ENCODE measurements at places on chromosomes 7 and 10.

DNA sequence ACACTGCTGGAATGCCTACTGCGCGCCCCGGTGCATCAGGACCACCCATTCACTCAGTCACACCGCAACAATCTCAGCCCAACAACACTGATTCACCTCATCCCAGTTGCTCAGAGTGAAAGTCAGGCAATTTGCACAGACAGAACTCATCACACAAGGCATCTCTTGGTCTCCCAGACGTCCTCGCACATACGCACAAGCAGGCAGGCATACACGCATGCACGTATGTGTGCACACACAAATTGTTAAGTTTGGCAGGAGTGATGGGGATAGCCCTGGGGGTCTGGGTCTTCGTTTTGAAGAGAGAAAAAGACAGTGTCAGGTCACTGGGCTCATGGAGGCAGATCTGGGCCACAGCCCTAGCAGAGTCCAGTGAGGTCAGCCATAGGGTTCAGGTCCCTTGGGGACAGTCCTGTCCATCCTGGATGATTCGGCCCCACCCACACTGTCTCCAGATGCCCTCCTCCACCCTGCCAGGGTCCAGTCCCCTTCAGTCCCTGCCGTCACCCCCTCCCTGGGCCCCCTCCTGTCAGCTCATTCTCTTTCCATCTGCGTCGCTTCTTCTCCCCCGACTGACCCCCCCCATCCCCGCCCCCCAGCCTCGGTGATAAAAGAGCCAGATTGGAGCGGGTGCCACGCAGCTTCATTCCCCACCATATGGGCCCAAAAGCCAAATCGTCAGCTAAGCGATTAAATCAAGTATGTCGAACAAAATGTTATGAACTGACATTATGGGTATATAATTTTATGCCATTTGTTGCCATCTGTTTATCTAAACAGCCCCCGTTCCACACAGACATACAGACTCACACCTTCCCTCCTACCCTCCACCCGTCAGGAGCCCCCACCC lies 48.5 kb upstream of the SLF2 start:
- no peak for DNase-seq

DNA sequence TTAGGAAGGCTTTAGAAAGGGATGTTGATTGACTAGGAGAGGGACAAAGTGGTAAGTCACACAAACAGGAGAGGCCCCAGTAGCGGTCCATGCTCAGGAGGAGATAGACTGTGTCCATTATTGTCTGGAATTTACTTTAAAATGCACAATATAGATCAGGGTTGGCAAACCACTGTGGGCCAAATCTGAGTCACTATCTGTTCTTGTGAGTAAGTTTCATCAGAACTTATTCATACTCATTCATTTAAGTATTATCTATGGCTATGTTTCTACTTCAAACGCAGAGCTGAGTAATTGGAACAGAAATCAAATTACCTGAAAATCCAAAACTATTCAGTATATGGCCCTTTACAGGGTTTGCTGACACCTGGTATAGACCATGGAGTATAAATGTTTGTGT lies 166.5 kb downstream of the COL28A1 start:
- no peak for DNase-seq

DNA sequence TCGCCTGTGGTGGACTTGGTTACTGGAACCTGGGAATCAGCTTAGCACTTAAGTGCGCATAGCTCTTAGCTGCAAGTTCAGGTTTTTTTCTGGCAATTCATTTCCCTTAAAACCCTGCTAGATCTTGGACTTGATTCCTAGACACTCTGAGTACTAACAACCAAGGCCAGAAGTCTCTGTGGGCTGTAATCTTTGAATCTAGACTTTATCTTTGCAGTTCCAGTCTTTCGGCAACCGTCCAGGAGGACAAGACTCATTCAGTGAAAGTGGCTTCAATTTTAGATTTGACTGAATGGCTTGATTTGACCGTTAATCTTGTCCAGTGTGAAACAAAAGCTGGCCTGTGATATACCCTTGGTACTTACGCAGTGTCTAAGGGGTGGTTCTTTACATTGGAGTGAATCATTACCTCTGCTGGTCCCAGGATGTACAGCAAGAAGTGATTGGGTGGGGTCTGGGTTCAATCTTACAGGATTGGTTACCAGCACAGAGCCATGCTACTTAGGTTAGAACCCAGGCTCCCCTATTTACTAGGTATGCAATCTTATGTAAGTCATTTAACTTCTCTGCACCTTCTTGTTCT lies 16.4 kb downstream of the PTTG1IP2 start:
- no peak for DNase-seq

GRCh38 chr7:91683823-91684222 lies 196.7 kb downstream of the MTERF1 start:
- DNase-seq: no peak

DNA sequence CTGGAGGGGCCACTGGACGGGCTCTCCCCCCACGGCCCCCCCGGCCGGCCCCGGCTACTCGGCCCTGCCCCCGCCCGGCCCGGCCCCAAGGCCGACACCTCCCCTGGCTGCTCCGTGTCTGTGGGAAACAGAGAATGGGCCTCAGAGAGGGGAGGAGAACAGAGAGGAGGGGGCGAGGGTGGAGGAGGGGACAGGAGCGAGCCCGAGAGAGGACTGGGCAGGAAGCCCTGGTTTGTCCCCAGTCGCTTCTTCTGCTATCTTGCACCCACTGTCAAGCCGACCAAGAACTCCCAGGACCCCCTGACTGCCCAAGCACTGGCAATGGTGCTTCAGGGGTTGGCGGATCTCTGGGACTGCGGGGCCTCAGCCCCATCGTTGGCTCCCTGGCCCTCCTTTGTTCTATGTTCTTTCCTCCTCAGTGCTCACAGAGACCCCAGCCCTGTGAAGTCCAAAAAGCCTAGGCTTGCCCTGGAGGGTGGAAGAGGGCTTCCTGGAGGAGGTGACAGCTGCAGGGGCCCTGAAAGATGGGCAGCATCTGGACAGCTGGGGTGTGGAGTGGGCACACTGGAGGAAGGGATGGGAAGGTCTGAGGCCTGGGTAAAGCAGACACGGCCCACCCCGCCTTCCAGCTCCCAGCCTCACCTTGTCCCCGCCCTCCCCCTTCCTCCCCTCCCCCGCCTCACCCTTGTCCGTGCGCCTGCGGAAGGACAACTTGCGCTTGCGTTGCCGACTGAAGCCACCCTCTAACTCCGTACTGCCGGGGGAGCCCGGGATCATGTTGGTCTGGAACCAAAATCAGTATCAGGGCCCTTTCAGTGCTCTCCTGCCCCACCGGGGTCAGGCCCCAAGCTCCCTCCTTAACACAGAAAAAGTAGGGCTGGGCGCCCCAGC lies 30.1 kb downstream of the KCNH2 start:
- no peak for DNase-seq

DNA sequence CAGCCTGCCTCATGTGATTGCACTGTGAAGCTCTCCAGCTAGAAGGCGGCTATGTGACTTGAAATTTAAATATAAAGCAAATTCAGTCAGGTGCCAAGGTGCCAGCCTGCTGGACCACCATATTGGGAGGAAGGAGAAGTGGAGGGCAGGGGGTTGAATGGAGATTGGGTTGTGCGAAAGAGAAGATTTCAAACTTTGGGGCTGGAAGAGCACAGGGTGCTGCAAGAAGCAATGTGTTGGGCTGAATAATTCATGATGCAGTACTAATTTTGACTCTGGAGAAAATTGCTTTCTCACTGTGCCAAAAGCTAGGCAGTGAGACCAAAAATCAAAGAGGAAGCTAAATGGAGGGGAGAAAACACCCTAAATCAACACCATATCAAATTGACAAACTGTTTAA lies 335.3 kb downstream of the NRG3 start:
- DNase-seq: no peak

GRCh38 chr7:155945670-155946325 lies 133.5 kb upstream of the SHH start:
- DNase-seq: no peak

DNA sequence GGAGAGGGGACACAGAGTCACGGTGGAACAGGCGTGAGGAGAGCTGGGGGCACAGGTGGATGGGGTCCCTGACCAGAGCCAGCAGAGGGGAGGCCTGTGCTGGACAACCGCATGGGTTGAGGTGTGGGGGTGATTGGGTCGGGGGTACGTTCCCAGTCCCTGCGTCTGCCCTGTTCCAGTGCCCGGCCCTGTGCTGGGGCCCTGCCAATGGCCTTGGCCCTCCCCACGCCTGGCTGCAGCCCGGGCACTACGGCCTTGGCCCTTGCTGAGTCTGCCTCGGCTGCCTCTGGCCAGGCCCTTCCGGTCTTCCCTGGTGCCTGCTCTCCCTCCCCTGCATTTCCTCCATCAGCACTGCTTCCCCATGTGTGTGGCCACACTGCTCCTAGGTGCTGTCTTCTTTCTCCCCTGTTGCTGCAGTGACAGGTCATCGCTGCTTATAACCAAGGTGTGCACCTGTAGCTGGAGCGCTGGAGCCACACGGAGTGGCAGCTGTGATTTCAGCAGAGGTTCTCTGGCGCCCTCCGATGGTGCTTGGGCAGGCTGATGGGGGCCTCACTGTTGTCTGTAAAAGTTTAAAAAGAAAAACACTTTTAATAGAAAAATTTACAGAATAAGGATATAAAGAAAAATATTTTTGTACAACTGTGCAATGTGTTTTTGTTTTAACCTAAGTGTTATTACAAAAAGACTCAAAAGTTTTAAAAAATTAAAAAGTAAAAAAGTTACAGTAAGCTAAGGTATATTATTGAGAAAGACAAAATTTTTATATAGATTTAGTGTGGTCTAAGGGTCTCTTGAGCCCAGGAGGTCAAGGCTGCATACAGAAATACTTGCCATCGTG lies 45.2 kb upstream of the BHLHA15 start:
- no peak for DNase-seq

DNA sequence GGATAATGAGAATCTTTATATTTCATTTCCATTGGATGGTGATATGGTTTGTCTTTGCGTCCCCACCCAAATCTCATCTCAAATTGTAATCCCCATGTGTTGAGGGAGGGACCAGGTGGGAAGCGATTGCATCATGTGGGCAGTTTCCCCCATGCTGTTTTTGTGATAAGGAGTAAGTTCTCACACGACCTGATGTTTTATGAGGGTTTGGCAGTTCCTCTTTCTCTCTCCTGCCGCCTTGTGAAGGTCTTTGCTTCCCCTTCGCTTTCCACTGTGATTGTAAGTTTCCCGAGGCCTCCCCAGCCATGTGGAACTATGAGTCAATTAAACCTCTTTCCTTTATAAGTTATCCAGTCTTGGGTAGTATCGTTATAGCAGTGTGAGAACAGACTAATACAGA lies 59.4 kb downstream of the MTPN start:
- no peak for DNase-seq

DNA sequence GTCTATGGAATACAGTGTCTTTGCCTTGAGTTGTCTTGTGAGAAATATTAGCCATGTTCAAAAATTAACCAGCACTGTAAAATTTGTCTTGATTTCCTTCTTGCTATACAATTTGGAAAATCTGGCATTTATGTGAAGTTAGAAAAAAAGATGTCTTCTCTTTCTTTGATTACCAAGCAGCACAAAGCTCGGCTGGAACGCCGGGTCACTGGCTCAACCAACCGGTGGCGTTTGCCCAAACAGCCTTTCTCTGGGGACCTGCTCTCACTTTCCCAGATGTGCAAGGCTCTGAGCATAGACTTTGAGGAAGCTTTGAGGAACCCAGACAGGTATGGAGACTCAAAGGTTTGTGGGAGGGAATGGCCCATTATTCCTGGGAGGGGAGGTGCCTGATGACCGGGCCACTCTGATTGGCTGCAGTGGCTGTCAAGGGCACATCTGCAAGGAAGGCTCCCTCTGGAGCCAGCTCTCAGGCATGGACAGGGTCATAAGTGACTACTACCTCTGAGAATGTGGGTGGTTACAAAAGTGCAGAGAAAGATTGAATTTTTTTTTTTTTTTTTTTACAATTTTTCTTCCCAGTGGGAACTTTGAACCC lies 5.6 kb downstream of the BTBD16 start:
- DNase-seq: no peak

DNA sequence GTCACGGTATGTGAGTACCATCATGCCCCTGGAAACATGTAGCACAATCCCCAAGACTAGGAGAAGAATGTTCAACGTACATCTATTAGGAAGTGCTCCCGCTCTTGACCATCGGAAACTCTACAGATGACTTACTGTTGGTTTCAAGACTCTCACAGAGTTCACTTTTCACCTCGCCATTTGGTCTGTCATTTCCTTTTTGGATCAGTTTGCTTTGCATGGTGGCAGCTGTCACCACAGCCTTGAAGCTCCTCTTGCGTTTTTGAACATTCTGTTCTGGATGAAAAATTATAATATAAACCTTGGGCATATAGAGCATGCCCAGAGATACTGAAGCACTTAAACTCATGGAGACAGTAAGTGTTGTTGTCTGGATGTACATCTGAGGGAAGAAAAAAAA lies 806.8 kb downstream of the GRM8 start:
- no peak for DNase-seq

DNA sequence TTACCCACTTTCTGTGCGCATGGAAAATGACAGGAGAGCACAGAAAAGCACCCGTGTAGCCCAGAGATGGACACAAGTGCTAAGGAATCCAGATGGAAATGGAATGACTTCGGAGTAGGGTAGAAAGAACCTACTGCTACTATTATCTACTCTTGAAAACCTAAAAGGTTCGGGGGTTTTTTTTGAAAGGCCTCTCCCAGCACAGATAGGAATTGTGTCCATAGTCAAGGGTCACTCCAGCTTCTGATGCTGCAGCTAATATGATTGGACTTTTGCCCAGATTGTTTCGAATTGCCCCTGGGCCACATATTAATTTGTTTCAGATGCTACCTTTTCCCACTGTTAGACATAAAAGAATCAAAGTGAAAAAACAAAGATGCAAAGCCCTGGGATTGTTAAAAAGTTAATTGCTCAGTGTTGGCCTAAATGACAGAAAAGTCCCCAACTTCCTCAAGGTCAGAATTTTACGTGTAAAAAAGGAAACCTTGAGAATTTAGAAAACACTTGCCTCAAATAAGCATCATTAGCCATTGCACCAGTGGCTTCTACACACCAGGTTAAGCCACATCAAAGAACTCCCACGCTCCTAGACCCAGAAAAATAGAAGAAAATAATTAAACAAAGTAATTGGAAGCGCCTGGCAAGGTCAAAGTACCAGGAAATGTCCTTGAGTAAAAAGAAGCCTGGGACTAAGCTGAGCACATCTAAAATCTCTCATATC lies 40.8 kb upstream of the INSIG1 start:
- no peak for DNase-seq

GRCh38 chr7:6032167-6032566 lies 991 bp downstream of the ANKRD61 start:
- DNase-seq: no peak

DNA sequence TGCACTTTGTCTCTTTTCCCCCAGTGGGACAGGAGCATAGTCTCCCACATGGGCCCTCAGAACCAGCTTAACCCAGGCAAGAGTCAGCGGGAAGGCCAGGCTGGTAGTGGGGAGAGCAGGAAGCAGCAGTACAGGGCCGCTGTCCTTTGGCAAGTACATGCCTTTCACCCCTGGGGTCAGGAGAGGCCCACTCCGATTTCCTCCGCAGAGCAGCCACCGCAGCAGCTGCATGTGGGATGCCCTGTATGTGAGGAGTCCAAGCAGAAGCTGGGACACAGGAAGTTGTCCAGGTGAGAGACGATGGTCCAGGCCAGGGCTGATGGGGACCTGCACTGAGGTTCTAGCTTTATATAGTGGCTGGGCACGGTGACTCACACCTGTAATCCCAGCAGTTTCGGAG lies 36.7 kb upstream of the GALNTL5 start:
- no peak for DNase-seq

GRCh38 chr7:14233076-14233867 lies 243.8 kb upstream of the ETV1 start:
- DNase-seq: peak; percentile 5
